ENCODE measurements at places on chromosomes 7 and 10. TPM values are rescaled to one million over a fixed set of nuclear protein-coding genes. Genes with fewer than 3 reads are reported as not detected.

The CBX3 gene
- 236 TPM for total RNA-seq

The CPN1 gene
- total RNA-seq, result 0.24 TPM

The LARP4B gene
- 36.7 TPM for total RNA-seq

The SFXN3 gene
- total RNA-seq, result 54.1 TPM

The SFTPD gene
- total RNA-seq, result 0.23 TPM

The LEP gene
- total RNA-seq, result not detected

The NEUROG3 gene
- not detected for total RNA-seq

The SLIT1 gene
- 0.05 TPM for total RNA-seq

The C10orf53 gene
- not detected for total RNA-seq

The ETV1 gene
- 3.5 TPM for total RNA-seq

The CDHR3 gene
- total RNA-seq, result 5.4 TPM

The NACAD gene
- 0.22 TPM for total RNA-seq

The KIF11 gene
- 34.8 TPM for total RNA-seq

The ANKRD61 gene
- 0.75 TPM for total RNA-seq

The SRRM3 gene
- total RNA-seq, result 10.0 TPM

The FAM25G gene
- total RNA-seq, result not detected

The SPDYE6 gene
- total RNA-seq, result not detected

The VIPR2 gene
- total RNA-seq, result not detected

The NAMPT gene
- total RNA-seq, result 122 TPM

The PRLHR gene
- not detected for total RNA-seq

The GRM3 gene
- total RNA-seq, result not detected

The CYP2W1 gene
- not detected for total RNA-seq

The SPDYE11 gene
- not detected for total RNA-seq

The ARHGEF35 gene
- 0.26 TPM for total RNA-seq

The TMEM176B gene
- total RNA-seq, result 0.12 TPM

The HMX3 gene
- not detected for total RNA-seq

The LRIT1 gene
- not detected for total RNA-seq

The BLNK gene
- not detected for total RNA-seq

The ZNF273 gene
- total RNA-seq, result 2.9 TPM

The RAB19 gene
- not detected for total RNA-seq

The ITPRID1 gene
- not detected for total RNA-seq

The ASIC3 gene
- 4.3 TPM for total RNA-seq

The SNCG gene
- total RNA-seq, result 14.6 TPM

The GDF2 gene
- total RNA-seq, result not detected

The CYP26C1 gene
- total RNA-seq, result not detected

The FOXP2 gene
- total RNA-seq, result not detected

The CLRN3 gene
- not detected for total RNA-seq

The ACSM6 gene
- total RNA-seq, result not detected

The FAM221A gene
- 0.39 TPM for total RNA-seq

The NCOA4 gene
- 110 TPM for total RNA-seq

The PNLIP gene
- not detected for total RNA-seq

All from A549 treated with CORT108297 at 1 μM for 4 hours (cell line).